ENCODE measurements at places on chromosomes 6 and 20.

GRCh38 chr6:80553071-80553740 lies 446.7 kb downstream of the BCKDHB start:
- DNase-seq, result no peak

DNA sequence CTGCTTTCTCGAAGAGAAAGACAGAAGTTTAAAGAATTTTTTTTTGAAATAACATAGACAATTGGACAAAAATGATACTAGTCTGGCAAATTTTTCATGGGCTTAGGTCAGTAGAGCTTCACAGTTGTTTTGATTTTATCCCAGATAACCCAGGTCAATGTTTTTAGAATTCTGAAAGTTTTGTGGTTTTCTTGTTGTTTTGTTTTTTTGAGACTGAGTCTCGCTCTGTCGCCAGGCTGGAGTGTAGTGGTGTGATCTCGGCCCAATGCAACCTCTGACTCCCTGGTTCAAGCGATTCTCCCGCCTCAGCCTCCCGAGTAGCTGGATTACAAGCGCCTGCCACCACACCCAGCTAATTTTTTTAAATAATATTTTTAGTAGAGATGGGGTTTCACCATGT lies 22.8 kb downstream of the KIF13A start:
- no peak for DNase-seq

DNA sequence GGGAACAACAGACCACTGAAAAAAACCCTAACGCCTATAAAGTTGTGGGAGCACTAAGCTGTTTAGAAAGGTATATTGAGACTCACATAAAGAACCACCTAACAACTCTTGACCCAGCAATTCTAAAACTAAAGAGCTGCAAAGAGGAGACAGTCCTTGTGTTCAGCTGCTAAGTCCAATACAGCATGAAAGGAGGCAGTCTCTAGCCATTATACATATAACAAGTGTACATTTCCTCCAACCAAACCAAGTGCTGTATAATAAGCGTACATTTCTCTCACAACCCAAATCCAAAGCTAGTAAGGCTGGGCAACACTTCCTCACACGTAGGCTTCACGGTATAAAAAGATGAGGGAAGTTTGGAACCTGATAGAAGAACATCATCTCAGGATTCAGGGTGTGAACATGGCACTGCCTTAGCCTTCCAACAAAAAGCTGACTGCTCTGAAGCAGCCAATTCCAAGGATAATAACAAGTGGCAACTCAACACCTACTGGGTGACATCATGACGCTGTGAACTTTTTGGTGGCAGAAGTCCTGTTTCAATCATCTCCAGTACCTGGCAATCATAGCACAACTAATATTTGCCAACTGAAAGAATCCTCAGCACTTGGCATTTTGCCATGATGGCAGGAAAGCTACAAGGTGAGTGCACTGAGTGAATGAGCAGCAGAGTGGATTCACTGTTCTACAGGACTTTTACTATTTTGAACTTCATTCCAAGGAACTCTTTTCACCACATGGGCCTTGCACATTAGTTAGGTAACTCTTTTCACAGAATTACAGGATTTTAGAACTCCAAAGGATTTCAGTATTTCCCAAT lies 16.6 kb downstream of the TBC1D20 start:
- no peak for DNase-seq

DNA sequence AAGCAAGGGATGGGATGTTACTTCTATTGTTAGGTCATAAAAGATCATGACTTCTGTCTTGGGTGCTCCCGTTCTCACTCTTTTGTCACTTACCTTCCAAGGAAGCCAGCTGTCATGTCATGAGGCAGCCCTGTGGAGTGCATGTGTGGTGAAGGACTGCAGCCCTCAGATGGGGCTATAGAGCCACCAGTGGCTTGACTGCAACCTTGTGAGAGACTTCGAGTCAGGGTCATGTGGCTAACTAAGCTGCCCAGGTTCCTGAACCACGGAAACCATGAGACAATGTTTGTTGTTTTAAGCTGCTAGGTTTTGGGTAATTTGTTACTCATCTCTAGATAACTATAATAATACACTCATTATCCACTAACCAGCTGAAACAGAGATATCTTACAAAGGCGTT lies 477.1 kb downstream of the BTBD3 start:
- DNase-seq, result no peak

- no peak for DNase-seq
Measured at GRCh38 chr6:88536071-88536625, 370.0 kb upstream of the CNR1 start.

- no peak for DNase-seq
Measured at GRCh38 chr6:428047-428603, 36.6 kb downstream of the IRF4 start.

- DNase-seq, result peak; percentile 79
Measured at GRCh38 chr20:33915726-33916331, 77.9 kb upstream of the RALY start.

- DNase-seq, result peak; percentile 60
Measured at GRCh38 chr20:62840244-62841197, 21.1 kb downstream of the TCFL5 start.

DNA sequence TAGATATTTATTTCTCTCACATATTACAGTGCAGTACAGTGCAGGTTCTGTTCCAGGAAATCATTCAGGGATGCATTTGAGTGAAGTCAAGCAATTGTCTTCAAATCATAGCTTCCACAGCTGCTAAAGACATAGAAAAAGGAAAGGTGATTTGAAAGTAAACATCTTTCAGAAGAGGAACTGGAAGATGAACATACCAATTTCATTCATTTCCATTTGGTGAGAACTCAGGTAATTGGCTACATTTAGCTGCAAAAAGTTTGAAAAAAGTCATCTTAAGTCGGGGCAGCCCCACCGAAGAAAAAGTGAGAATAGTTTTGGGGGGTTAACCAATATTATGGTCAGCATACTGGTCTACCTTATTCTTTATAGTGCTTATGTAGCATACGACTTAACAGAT lies 61.4 kb upstream of the IL20RA start:
- no peak for DNase-seq

DNA sequence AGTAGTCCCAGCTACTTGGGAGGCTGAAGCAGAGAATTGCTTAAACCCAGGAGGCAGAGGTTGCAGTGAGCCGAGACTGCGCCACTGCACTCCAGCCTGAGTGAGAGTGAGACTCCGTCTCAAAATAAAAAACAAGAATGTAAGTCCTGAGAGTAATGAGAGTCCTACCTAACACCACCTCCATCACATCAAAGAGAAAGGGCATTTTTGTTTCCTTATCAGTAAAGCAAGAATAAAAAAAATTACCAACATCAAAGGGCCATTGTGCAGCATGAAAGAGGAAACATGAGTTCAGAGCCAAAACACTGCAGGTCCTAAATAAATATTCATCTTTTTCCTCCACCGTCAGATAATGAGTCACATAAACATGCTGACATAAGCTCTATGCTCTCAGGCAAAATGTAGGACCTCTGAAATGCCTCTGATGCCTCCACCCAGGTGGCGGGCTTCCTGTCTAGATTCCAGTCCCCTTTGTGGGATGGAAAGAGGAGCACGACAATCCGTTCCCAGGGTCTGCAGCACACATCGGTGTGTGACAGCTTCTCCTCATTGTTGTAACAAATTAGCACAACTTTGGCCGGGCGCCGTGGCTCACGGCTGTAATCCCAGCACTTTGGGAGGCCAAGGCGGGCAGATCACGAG lies 7.2 kb downstream of the ATP9A start:
- peak; percentile 35 for DNase-seq
